ENCODE measurements at places on chromosomes 2 and 18.

GRCh38 chr2:164560181-164560792 is 61.0 kb downstream of the GRB14 start:
- DNase-seq, result no peak

DNA sequence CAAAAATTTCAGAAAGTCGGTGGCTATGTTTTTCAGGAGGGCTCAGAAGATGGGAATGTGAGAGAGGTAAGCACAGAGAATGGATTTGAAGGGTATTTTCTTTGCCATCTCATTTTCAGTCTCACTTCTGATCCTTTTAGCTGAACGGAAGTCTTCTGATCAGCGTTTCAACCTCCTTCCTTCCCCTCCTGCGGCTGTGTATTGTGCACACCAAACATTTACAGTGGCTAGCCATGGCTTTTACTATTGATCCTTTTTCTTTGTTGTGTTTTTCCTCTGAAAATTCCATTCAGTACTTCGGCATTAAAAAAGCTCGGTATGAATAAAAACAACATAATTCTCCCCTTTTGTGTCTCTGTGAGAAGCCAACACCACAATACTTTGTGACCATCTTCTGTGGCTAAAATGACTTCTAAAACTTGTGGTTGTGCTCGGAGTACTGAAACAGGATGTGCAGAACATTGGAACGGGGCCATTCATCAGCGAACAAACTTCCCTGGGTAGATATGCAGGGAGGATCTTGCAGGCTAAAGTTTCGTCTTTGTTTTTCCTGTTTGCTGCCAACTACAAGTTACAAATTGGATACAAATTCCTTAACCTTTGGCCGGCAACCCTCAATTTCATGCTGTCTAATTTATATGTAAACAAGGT is 260.8 kb upstream of the FAM98A start:
- no peak for DNase-seq

- DNase-seq, result no peak
Observed at GRCh38 chr2:66534461-66534860, 99.5 kb downstream of the MEIS1 start.

DNA sequence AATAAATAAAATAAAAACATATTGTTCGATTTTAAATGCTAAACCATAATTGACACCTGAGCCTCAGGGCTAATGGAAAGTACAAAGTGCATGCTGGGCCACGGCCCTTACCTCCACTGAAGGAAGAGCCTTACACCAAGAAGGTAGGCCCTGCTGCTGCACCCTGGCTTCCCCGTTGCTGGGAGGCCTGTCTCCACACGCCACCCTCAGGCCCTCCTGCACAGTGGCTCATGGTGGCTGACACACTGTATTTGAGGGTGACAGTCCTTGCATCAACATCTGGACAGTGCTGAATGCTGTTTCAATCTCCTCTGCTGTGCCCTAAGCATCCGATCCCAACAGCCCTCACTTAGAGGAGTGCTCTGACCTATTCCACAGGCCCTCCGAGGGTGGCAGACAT is 39.3 kb upstream of the EDAR start:
- DNase-seq, result no peak

DNA sequence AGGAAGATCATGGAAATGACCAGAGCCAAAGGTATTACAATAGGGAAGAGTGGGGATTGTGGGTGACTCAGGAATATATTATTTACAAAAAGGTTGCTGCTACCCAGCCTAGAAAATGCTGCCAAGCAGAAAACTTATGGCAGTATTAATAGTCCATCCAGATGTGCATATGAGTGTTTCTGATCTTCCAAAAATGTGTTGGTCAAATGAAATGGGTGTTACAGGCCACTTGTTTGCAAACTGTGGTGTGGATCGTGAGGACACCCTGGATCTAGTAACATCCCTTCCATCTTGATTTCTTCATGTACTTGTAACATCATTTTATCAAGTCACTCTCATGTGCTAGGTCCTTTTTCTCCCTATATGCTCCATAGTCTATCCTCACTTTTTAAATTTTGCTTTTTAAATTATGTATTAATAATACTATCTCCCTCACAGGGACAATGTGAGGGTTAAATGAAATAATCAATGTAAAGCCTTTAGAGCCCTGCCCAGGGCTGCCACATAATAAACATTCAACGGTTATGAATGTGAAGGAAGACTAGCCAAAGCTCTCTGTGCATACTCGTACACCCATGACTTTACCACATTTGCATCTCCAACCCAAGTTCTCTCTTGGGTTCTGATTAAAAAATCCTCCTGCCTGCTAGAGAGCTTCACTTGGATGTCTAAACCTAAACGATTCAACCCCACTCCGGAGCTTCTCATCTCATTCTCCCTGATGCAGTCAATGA is 18.5 kb downstream of the CD226 start:
- no peak for DNase-seq

DNA sequence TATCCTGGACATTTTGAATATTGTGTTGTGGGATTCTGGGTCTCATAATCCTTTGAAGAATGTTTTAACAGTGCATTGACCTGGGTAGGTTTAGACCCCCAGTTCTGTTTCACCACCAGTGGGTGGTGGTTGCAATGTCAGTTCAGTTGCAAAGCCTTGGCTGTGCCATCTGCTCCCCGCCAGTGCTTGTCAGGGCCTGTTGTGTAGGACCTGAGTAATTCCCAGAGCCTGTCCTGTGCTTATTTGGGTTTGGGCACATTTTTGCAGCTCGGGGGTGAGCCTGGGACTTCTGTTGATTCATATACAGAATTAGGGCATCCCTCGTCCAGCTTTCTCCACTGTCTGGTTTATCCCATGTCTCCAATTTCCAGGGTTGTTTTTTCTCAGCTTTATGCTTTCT is 24.8 kb downstream of the ATP9B start:
- DNase-seq, result no peak
